ENCODE measurements at places on chromosomes 11 and 22.

- DNase-seq: no peak
Observed at GRCh38 chr11:113796663-113797259, 17.2 kb downstream of the CLDN25 start.

- DNase-seq: no peak
Observed at GRCh38 chr11:120798854-120799253, 225.0 kb upstream of the TBCEL start.

- DNase-seq: peak; percentile 42
Observed at GRCh38 chr22:38923463-38924346, 33.7 kb upstream of the APOBEC3A start.

GRCh38 chr22:23080613-23081290 lies 10.4 kb downstream of the GNAZ start:
- DNase-seq: no peak

DNA sequence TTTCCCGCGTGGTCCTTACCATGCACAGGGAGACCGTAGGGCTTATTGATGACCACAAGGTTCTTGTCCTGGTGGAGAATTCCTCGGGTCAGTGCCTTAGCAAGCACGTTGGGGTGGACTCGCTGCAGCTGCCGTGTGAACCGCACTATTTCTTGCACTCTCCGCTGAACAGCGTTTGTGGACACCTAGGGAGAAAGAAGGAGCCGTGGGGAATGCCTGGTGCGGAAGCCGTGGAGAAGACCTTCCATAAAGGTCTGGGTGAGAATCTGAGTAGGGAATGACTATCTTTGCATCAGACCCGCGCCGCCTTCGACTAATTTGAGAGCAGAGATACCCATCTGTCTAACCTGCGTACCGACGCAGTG lies 597 bp downstream of the RPUSD4 start:
- no peak for DNase-seq

DNA sequence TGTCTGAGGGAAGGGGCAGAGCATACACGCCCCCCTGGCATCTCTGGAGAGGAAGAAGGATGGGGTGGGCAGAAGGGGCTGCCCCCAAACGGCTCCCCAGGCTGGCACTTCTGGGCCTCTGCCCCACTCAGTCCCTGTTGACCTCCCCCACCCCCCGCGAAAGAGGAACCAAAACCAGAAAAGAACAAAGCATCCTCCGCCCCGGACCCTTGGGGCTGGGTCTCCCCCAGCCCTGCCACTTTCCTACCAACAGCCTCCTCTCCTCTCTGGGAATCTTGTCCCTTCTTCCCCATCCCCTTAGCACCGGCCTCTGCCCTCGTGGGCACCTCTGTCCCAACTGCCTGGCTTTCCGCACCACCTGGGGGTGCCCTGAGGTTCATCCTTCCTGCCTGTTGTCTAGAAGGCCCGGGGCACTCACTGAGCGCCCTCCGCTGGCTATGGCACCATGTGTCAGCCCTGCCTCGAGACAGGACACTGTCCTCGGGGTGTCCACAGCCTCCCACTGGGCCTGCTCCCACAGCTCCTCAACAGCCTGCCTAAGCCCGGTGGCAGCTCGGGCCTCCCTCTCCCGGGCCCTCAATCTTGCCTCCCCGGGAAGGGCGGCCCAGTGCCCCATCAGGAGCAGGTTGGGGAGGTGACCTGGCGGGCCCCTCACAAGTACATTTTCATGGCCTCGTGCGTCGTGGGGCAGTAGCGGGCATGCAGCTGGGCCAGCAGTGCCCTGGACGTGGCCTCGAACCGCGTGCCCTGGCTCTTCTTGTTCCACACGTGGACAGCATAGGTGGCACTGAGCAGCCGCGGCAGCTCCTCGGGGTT lies 28.2 kb downstream of the A4GALT start:
- DNase-seq: no peak

DNA sequence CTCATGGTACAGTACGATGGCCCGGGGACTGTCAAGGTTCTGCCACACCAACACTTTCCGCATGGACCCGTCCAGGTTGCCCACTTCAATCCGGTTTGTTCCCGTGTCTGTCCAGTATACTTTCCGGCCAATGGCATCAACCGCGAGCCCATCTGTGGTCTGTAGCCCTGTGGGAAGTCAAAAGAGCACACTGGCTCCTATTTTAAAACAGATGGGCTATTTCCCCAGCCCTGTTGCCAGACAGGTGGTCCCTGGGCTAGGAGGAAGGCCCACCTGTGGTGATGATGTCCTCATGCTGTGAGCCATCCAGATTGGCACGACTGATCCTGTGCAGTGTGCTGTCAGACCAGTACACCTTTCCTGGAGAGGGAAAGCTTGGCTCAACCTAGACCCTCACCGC lies 30.4 kb upstream of the CKAP5 start:
- DNase-seq: peak; percentile 96

GRCh38 chr22:35102663-35103062 lies 36.7 kb downstream of the ISX start:
- no peak for DNase-seq

All from C1 segment of cervical spinal cord (tissue), 14 donors.